ENCODE measurements at places on chromosomes 16 and 17.

- DNase-seq, result peak; percentile 70
These were observed 204.2 kb upstream of the KCNJ16 start for GRCh38 chr17:69870751-69871199.

GRCh38 chr16:30184891-30185682, 1.7 kb downstream of the CORO1A start:
- DNase-seq, result no peak

DNA sequence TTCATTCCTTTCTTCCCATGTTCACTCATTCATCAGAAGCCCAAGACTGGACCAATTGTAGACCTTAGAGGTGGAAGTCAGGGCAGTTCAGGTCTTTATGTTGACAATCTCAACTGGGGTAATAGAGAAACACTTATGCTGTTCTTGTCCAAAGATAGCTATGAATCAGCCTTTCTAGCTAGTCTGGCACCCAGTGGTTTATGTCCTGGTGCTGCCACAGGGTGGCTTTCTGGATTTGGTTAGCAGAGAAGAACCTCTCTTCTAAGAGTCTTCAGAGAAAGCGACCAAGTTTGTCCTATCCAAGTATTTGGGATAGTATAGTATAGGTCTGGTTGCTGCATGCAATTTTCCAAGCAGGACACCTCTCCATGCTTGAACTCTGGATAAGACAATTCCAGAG, 83.3 kb downstream of the NOG start:
- DNase-seq, result no peak

DNA sequence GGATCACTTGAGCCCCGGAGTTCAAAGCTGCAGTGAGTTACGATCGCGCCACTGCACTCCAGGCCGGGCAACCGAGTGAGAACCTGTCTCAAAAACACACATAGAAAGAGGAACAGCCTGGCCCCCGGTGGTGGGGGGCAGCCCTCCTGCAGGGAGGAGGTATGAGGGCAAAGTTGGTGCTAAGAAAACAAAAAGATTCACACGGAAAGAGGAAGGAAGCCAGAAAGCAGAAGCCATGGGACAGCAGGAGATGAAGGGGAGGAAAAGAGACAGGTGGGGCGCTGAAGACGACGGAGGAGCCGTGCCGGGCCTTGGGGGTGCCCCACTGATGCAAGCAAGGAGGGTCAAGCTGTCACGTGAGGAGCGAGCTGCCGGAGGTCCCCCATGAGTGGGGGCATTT, 8.2 kb upstream of the C16orf74 start:
- no peak for DNase-seq

DNA sequence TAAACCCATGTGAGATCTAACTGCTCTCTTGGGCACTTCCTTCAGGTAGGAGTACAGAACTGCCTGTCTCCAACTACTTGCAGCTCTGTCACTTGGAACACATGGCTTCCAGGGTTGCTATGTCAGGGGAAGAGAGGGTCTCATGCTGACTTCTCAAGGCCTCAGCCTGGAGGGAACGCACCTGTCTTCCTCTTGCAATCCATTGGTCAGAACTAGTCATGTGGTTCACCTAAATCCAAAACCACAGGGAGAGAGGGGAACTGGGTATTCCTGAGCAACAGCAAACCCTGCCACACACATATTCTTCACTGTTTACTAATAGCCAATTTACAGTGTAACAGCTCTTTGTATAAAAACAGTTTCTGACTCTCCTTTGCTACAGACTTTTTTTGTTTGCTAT, 206.1 kb downstream of the KCNJ2 start:
- no peak for DNase-seq

- DNase-seq, result no peak
These were observed 88.1 kb upstream of the ZNF750 start for GRCh38 chr17:82927661-82928601.

DNA sequence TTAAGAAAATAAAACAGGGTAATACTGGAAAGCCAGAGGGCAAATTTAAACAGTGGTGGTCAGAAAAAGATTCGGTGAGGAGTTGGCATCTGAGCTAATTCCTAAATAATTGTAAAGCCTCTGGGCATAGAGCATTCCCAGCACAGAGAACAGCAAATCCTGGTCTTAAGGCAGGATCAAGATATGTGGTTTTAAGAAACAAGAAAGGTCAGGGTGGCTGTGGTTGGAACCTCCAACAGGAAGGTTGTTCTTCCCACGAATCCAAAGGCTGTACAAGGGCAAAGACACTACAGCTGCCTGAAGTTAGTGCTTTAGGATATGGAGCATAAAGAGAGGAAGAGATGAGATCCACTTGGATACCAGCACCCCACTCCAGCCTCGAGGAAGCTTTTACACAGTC, 114.6 kb downstream of the ZNF18 start:
- no peak for DNase-seq

DNA sequence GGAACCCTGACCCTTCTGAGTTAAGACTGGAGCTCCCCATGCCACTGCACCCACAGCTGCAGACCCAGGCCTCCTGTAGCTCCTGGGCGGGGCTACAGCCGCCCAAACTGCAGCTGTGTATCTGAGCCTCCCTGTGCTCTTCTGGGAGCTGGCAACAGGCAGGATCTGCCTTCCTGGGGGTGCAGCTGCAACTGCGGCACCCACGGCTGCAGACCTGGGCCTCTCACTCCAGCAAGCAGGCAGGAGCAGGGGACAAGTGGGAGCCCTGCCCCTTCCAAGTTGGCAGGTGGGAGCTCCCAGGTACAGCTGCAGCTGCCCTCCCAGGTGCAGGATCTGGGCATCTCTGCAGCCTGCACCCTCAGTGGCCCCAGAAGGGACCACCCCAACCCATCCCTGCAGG, 41.5 kb downstream of the SPACA3 start:
- DNase-seq, result no peak

GRCh38 chr16:84380405-84380804, 12.1 kb downstream of the ATP2C2 start:
- no peak for DNase-seq

DNA sequence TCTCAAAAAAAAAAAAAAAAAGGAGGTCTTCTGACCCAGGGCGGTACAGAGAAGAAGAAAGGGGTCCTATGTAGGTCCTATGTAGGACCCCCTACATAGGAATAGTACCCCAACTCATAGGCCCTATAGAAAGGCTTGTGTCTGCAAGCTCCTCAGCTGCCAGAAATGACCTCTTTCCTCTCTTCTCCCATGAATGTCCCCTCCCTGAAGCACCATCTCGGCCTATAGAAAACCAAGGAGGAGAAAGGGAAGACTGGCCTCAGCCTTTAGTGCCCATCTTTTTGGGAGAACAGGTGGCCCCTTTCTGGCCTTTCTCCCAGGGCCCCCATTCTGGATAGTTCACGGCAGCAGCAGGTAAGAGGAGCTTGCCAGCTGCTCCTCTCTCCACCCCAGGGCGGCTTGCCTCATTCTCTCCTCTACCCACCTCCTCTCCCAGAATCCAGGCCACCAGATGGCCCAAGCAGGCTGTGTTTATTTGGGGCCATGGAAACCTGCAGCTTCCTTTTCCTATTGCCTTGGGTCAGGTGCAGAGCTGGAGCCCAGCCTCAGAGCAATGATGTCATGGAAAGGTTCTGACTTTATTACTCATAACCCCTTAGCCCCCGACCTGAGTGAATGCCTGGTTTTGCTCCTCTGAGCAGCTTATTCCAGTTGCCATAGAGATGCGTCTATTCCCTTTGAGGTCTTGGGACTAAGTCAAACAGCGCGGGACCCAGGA, 1.6 kb upstream of the MRPL58 start:
- no peak for DNase-seq

GRCh38 chr16:31785126-31785525, 88.5 kb upstream of the ZNF267 start:
- no peak for DNase-seq

- no peak for DNase-seq
These were observed 4.2 kb downstream of the ABHD15 start for GRCh38 chr17:29562615-29563014.

GRCh38 chr17:47774331-47774730, 41.3 kb downstream of the TBX21 start:
- no peak for DNase-seq

DNA sequence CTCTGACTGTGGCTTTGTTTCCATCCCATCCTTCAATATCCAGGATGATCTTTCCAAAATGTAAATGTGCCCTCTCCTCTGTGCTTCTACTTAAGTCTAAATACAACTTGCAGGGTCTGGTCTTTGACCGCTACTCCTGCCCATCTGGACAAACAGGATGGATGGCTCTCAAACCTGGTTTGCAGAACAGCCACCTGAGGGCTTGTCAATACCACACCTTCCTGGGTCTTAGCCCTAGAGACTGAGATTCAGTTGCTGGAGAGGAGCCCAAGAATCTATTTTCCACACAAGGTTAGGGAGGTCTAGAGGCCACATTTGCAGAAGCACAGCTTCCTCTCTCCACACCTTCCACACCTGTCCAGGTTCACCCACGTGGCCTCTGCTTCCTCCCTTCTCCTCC, 1.9 kb upstream of the GRB7 start:
- DNase-seq, result no peak

GRCh38 chr16:56369202-56369601, 56.1 kb downstream of the AMFR start:
- DNase-seq, result no peak

DNA sequence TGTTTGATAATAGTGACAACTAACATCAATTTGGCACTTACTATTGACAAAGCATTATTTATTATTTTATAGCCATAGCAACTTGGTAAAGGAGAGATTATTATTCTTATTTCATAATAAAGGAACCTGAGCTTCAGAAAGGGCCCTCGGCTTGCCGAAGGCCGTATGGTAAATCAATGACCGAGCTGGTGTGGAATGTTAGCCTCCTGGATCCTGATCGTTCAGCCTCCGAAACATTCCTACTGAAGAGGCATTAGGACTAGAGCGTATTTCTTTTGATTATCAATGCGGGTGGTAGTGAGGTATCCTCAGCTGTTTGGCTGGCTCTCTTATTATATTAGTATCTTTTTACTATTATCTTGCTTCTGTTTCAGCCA, 199.3 kb upstream of the TBX2 start:
- no peak for DNase-seq

- no peak for DNase-seq
These were observed 9.2 kb upstream of the KANSL1 start for GRCh38 chr17:46202424-46202823.

DNA sequence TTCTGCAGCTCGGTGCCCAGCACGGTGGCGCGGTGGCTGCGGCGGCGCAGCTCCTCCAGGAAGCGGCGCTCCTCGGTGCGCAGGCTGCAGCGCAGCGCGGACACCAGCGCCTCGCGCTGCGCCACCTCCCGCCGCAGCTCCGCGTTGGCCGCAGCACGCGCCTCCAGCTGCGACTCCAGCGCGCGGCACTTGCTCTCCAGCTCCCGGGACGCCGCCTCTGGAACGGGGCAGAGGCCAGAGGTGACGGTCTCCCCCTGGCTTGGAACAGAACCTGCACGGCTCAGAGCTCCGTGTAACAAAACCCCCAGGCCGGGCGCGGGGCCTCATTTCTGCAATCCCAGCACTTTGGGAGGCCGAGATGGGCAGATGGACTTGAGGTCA, 13.2 kb upstream of the CLUH start:
- DNase-seq, result no peak

DNA sequence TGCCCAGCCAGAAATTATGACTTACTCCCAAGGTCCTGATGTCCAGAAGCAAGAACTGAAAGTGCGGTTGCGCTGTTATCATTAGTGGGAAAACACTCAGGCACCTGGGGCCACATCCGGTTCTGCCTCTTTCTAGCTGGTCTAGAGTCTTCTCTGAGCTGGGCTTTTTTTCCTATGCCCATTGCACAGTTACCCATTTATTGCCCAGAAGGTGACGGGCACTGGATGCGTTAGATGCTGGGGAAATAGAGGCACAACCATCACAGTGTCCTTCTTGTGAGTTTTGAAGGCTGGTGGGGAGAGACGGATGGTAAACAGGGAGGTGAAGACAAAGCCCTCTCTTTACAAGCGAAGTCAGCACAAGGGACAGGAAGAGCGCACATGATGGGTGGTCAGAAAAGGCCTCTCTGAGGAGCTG, 37.7 kb downstream of the PLCG2 start:
- DNase-seq, result no peak

GRCh38 chr17:28901866-28902818, 737 bp downstream of the DHRS13 start:
- DNase-seq, result no peak

DNA sequence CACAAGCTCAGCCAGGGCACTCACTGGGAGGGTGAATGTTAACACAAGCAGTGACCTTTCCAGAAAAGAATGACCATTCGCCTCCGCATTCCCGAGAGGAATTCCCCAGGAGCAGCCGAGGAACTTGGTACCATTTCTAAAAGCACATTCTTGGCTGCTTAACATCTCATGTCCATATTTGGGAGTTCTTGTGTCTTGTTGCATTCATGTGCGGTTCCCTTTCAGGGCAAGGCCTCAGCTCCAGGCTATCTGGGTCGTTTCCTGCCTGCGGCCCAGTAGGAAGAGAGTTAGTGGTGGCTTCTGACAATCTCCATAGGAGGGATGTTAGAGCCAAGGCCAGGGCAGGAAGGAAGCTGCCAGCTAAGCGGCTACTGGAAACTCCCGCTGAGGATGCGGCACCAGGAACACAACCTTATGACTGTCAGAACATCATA, 27.8 kb upstream of the MEAK7 start:
- DNase-seq, result peak; percentile 92

DNA sequence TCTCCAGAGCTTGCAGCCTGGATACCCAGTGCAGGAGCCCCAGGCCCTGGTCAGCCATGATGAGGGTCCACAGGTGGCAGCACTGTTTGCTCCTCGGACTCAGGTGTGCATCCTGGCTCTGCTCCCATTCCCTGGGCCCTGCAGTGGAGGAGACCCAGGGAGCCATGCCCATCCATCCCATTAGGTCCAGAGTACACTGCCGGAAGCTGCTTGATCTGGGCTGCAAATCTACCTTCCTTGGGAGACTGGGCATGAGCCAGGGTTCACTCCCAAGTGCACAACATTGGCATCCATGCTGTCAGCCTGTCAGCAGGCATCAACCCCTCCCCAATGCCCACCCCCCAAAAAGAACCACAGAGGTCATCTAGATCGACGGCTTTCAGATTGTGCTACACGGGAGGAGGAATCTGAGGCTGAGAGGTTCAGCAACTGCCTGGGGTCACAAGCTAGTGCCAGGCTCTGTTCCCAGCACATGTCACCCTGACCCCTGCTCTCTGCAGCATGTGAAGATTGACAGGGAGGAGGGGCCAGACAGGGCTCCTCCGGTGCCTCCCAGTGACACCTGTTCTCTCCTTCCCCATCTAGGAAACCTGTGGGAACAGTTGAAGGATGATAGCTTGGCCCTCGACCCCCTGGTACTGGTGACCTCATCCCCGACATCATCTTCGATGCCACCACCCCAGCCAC, 15.7 kb downstream of the UNC119 start:
- no peak for DNase-seq

DNA sequence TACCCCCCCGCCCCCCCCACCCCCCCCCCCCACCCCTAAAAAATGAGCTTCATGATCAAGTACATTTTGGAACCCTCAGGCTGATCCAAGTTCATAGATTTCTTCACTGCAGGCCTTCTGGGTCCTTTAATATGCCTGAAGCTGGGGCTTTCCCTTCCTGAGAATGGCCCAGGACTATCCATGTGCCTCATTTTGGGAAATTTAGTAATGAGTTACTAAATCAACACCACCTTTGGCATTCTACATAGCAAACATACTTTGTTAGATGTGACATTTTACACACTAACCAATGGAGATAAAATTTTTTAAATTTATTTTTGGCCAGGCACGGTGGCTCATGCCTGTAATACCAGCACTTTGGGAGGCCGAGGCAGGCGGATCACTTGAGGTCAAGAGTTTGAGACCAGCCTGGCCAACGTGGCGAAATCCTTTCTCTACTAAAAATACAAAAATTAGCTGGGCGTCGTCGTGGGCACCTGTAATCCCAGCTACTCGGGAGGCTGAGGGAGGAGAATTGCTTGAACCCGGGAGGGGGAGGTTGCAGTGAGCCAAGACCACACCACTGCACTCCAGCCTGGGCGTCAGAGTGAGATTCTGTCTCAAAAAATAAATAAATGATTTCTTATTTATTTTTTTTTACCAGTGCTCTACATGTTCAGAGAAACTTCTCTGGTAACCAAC, 14.0 kb downstream of the HERPUD1 start:
- DNase-seq, result no peak
